ENCODE measurements at places on chromosomes 5 and 9.

DNA sequence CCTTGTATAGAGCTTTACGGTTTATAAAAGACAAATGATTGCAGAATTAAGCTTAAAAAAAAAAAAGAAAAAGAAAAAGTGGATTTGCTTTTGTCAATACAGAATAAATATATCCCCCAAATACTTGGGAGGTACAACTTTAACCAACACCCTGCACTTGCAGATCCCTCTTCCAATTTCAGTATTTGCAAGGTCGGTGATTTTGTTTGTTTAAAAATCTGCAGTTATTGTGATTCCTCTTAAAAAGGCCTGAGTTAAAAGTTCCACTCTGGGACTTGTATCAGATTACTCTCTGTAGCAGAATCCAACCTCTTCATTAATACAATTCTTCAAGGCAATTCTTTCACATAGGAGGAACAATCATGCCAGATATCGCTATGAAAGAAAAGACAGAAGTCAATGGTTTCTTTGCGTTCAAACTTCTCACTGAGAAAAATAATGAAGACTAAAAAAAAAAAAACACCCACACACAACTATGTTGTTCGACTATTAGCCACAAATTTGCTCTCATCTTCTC, 400.9 kb downstream of the EBF1 start:
- DNase-seq = no peak

- no peak for DNase-seq
These were observed 23.0 kb downstream of the INIP start for GRCh38 chr9:112694706-112695555.

DNA sequence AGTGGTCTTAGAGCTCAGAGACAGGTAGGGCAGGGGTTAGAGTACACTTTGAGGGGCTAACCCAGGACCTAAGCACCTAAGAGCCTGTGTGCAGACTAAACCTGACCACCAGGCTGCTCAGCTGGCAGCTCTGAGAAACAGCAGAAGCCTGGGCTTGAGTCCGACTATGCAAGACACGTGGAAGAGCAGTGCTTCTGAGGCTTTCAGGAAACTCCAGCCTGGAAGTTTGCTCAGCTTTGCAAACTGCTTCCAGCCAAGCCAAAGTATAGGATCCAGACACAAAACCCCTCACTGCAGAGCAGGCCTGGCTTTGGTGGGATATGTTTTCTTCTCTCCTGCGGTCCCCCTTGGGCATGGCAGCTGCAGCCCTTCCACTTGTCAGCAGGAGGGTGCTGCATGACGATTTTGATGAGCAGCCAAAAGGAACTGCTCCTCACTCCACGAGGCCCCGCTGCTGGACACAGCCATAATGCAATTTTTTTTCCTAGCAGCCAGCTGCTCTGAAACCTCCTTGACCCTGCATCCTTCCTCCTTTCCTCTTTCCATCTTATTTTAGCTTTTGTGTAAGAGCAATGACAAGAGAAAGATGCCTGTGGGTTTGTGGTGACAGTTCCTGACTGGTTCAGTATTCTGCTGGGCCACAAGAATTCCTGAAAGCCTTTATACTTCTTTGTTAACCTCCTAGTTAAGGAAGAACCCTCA, 123.1 kb downstream of the LIFR start:
- DNase-seq = no peak

GRCh38 chr5:26681861-26682260, 356.5 kb downstream of the CDH9 start:
- no peak for DNase-seq

DNA sequence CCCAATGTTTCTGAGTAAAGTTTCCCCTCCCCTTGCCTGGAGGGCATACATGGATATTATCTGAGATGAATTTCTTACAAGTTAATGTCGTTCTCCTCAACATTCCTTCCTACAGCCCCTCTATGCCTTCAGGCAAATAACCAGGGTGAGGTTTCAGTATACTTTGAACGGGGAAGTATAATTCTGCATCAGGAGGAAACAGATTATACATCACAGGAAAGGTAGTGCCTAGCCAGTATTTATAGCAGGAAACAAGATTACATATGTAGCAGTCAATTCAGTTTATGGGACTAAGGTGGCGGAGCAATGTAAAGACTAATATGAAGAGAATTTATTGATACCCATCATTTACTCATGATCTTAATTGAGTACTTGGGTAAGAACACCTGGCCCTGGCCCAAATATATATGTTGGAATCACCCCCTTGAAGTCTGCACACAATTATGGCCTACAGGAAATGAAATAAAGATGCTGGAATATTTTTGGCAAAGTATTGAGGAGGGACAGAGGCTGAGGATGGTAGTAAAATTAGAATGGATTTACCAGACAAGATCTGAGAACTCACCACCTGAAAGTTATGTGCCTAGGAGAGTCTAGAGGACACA, 661.1 kb downstream of the PTPRD start:
- no peak for DNase-seq

- DNase-seq = no peak
These were observed 442.4 kb downstream of the KIF4B start for GRCh38 chr5:155455791-155456514.

DNA sequence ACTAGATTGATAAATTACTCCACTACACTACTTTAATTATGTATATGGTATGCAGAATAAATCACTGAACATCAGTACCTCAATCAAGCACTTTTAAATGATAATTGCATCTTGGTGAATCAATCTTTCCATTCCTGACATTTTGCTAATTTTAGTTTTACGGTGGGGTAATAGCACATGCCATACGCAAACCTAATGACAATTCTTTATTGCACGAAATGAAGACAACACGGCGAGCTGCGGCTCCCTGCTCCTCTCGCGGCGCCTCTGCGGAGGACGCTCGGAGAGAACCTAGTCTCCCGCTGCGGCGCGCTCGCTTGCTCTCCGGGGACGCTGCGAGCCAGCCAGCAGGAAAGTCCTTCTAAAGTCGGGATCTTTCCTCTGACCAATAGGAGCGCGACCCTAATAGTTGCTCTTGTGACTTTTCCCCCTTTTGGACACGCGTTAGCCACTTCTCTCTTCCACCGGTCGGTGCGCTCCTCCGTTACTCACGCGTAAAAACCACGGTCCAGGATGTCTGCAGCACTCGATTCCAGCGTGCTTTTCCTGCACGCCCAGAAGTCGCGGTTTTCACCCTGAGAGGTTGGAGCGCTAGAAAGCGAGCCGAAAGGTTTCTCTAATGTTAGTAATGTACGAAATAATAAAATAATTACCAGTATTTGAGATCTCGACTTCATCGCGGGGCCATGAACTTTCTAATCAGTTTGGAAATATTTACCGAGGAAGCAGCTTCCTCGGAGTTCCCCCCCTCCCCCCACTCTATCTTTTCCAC, 1.0 kb upstream of the MEF2C start:
- peak; percentile 4 for DNase-seq

DNA sequence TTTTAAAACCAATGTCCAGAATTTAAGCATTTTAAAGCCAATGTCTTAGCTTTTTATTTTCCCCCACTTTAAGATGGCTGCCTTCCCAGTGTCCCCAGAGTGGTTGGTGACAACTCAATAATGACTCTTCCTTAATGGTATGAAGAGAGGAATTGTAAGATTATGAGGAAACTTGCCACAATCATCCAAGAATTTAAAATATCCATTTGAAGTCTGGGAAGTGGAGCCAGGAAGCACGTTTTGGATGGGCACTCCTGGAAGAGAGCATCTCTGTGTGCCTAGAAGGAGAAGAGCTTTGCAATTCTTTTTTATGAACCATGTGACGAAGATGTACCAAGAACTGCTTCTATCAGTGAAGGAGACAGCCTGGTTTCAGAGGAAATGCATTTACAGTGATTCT, 11.3 kb upstream of the IGFBPL1 start:
- DNase-seq = no peak

- DNase-seq = no peak
These were observed 244.0 kb downstream of the SEC61B start for GRCh38 chr9:99466104-99466503.

DNA sequence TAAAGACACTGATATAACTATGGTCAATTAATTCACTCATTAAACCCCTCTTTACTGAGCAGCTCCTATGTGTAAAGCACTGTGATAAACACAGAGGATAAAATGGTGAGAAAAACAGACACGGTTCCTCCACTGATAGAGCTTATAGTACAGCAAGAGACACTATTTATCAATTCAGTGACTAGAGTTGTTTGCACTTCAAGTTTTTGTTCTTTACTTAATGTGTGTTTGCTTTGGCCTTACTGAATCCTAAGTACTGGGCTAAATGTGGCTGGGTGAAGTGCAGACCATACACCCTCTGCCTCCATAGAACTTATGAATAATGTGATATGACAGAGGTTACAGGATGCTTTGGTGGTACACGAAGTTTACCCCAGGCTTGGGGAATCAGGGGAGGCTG, 80.1 kb upstream of the ITGA1 start:
- DNase-seq = no peak

- DNase-seq = no peak
These were observed 42.1 kb downstream of the OTULIN start for GRCh38 chr5:14706615-14707021.

DNA sequence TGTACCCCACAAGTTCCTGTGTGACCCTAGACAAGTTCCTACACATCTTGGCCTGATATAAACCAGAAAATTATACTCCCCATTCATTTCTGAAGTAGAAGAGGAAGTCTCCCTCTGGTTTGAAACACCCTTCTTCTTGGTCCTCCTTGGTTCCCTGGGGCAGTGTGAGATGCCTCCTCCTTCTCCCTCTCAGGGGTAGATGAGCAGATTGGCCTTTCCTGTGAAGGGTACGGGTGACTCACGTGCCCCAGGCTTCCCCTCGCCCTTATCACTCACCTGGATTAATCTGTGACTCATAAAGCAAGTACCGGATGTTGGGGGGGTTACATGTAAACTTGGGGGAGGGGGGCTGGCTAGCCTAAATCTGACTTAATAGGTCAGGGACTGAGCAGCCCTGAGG, 11.1 kb upstream of the AQP3 start:
- DNase-seq = no peak

DNA sequence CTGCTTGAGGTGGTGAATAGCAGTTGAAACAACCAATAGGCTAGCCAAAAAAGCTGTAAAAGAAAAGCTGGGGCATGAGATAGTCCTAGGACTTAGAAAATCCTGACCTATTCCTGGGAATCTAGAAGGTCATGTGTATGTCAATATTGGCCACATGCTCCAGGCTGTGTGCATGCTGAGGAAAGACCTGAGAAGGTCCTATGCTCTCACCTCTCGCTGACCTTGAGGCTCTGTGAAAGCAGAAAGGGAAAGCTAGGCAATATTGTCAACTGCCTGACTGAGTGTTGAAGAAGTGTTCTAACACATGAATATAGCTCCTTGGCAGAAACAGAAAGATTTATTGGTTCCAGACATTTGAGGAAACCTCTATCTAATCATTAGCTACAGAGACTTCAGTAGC, 19.8 kb downstream of the TAS2R1 start:
- DNase-seq = no peak

DNA sequence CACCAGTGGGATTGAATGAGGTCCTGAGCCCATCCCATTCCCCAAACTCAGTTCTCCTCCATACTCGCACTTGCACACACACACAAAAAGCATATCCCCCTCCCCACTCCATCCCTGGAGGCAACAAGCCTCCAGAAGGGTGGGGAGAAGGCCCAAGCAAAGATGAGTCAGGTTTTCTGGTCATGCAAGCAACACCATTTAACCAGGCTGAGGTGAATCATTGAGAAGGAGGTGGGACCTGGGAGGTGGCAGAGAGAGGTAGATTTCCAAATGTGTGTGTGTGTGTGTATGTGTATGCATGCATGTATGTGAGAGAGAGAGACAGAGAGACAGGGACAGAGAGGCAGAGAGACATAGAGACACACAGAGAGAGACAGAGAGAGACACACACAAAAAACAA, 185.2 kb upstream of the TRIM32 start:
- no peak for DNase-seq

DNA sequence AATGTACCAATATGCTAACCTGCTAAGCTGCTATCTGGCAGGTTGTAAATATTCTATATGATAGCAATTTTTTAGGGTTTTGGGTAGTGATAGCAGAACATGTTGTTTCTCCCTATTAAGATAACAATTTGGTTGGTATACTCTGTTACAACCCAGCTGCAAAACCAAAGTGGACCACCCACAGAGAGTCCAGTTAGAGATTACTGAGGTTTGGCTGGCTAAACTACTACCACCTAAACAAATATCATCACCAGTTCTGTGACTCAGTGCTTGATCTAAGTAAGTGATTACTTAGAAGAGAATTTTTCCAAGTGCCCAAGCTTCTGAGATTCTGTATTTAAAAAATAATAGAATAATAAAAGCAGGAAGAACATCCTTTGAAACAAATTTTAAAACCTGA, 72.3 kb downstream of the XRCC4 start:
- DNase-seq = no peak

GRCh38 chr9:93920131-93920800, 34.9 kb downstream of the BARX1 start:
- DNase-seq = no peak

- DNase-seq = no peak
These were observed 12.0 kb downstream of the NIPSNAP3B start for GRCh38 chr9:104775976-104776375.

GRCh38 chr5:146815411-146815810, 63.1 kb downstream of the PPP2R2B start:
- no peak for DNase-seq

DNA sequence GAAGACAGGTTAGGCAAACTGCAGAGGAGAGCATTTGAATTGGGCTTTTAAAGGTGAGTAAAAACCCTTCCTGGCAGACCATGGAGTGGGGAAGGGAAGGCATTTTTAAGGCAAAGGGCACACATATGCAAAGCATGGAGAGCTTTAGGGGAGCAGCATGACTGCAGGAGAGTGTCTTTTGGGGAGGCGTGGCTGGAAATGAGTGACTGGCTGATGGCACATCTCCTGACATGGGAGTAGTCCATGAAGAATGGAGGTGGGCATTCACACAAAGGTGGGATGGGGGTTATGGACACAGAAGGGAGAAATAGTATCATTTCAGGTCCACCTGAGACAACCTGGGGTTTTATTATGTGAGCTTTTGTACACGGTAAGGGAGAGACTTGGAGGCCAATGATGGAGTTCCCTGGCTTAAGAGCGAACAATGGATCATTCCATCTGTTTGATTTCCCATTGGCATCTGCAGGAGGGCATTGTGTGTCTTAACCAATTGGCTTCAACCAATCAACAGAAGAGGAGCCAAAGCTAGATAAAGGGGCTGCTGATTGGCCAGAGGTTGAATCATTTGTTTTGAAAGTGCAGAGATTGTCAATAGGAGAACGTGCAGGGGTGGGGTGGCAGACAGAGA, 2.1 kb downstream of the NSG2 start:
- DNase-seq = no peak

DNA sequence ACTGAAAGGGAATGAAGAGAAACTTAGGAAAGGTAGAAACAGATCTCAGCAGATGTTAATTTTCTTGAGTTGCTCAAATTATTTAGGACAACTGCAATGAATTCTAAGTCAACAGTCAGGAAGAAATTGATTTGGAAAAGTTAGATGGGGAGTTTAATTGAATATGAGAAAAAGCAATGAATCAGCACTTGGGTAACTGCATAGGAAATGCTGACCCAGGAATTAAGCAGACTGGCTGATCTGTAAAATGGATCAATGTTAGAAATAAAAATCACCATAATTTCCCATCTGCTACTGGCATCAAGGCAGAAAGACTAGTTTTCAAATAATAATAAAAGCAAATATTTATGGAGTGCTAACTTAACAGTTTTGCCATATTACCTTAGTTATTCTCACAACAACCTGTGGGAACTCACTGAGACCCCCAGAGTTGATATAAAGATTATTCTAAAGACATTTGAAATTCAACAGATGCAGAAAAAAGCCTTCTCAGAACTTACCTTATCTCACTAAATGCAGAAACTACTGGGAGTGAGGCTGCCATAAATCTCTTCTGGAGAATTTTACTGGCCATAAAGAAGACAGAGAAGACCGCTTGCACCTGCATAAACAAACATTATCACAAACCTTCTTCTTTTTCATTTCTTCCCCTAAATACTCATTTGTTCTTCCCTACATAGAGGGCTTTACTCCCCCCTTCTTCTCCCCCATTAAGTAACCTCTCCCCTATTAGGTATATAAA, 22.8 kb upstream of the SLC12A2 start:
- DNase-seq = no peak
